Activated naive CD8-positive, alpha-beta T cell treated with anti-CD3 and anti-CD28 coated beads for 36 hours (primary cell): ENCODE measurements at places on chromosomes 6 and 20.

GRCh38 chr6:26211963-26212362 lies 124.7 kb downstream of the HFE start:
- DNase-seq = no peak

GRCh38 chr6:166470029-166470862 lies 87.5 kb upstream of the MPC1 start:
- DNase-seq = no peak

DNA sequence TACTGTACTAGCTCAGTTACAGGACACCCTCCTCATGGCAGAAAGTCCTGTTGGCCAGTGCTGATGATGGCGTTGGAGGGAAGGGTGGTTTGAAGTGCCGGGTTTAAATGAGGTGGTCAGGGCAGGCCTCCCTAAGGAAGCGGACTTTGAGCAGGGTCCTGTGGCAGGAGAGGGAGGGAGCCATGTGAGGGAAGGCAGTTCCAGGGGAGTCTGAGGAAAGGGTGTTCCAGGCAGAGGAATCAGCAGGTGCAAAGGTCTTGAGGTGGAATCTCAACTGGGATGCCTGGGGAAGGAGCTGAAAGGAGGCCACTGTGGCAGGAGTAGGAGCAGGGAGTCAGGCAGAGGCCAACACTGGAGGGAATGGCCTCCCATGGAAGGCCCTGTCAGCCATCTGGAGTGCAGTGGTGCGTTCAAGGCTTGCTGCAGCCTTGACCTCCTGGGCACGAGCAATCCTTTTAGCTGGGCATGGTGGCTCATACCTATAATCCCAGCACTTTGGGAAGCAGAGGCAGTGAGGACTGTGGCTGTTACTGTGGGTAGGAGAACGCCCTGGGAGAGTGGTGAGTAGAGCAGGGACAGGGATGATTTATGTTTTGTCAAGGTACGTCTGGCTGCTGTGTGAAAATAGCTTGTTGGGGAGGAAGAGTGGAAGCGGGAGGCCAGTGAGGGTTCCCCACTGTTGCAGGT lies 26.2 kb downstream of the VSTM2L start:
- no peak for DNase-seq

- DNase-seq = no peak
Measured at GRCh38 chr6:156391061-156391672, 386.0 kb upstream of the ARID1B start.

- no peak for DNase-seq
Measured at GRCh38 chr6:19465256-19465655, 371.9 kb upstream of the ID4 start.

DNA sequence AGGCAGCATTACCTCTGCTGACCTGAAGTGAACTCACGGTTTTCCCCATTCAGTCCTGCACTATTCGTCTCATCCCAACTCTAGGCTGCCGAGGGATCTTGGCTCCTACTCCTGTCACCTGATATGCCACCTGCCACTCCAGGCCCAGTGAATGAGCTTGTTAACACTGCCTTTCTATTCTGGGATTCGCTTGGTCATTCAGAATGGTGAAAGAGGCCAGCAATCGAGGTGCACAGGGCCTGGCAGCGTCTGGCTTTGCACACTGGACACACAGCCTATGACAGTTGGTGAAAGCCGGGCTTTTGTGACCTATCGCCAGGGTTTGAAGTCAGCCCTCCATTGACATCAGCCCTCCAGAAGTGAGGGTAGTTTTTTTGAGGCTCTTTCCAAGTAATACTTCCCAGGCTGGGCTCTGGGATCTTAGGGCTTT lies 59.3 kb upstream of the MYL9 start:
- no peak for DNase-seq

DNA sequence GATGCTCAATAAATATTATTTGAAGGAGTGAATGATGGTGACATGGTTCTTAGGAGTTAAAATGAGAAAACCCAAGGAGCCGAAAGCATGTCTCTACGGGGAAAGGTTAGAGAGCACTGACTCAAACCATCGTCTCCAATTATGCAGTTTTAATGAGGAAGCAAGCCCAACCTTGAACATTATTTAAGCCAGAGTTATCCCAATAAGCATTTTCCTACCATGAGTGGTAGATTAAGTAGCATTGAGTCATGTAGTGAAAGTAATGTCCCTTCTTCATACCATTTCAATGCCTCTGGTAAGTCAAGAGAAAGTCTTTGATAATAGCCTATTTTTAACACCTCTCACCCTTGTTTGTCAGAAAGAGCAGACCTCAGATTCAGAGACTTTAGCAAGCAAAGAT lies 13.5 kb downstream of the TSHZ2 start:
- no peak for DNase-seq

- no peak for DNase-seq
Measured at GRCh38 chr6:145009711-145010110, 724.6 kb downstream of the UTRN start.

GRCh38 chr6:79764747-79765146 lies 133.6 kb downstream of the SH3BGRL2 start:
- no peak for DNase-seq

GRCh38 chr20:58084566-58084965 lies 143.9 kb downstream of the ANKRD60 start:
- no peak for DNase-seq

DNA sequence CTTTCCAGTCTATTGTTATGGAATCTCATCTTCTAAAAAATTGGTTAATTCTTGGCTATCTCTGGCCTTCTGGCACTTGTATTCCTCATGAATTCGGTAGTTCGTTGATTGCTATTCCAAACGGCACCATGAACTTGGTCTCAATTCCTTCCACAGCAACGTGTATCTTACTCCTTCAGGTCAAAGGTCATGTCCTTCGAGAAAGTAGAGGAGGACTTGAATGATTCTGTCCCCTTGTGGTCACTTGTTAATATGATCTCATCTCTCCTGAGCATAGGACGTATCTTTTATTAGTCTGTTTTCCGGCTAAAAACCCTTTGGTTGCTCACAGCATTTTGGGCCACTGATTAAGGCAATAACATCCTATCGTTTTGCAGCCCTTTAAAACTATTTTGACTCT lies 9.4 kb downstream of the TLDC2 start:
- no peak for DNase-seq

DNA sequence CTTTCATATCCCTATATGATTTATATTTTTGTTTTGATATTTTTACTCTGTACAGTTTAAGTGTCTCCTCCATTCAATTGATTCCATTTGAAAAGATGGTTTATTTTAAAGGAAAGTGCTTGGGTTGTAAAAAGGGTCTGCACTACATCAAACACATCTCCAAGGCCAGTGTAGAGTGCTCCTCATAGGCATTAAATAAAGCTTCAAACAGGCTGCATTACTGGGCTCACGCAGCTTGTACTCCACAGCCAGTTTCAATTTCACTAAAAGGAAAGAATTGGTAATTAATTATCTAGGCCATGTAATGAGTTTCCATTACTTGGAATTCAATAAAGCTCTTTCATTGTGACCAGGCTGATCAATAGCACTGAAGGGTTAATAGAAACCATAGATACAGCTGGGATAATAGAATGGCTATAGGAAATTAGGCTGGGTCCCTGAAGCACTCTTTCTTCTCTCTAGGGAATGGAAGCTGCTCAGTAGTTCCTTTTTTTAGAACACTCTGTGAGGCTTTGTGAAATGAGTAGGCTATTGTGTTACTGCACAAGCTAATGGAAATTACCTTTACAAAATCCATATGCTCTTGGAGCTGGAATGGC lies 442.2 kb downstream of the RNF144B start:
- no peak for DNase-seq

GRCh38 chr6:4023240-4023639 lies 55.7 kb downstream of the FAM217A start:
- DNase-seq = no peak

DNA sequence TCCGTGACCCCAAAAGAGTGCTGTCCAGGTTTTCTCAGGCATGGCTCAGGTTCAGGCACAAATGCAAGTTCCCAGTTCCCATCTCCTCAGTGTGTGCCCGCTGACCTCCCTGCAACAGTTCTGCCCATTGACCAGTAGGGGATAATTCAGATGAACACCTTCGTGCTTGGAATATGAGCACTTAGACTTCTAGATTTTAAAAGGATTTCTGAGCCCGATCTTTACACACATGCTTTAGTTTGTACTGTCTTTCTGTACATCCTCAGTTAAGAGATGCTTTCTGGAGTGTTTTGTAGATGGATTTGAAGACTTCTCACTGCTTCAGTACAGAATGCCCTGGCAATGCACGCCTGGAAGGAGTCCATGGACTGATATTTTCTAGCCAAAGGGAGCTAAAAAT lies 239.6 kb upstream of the PLCB4 start:
- no peak for DNase-seq

DNA sequence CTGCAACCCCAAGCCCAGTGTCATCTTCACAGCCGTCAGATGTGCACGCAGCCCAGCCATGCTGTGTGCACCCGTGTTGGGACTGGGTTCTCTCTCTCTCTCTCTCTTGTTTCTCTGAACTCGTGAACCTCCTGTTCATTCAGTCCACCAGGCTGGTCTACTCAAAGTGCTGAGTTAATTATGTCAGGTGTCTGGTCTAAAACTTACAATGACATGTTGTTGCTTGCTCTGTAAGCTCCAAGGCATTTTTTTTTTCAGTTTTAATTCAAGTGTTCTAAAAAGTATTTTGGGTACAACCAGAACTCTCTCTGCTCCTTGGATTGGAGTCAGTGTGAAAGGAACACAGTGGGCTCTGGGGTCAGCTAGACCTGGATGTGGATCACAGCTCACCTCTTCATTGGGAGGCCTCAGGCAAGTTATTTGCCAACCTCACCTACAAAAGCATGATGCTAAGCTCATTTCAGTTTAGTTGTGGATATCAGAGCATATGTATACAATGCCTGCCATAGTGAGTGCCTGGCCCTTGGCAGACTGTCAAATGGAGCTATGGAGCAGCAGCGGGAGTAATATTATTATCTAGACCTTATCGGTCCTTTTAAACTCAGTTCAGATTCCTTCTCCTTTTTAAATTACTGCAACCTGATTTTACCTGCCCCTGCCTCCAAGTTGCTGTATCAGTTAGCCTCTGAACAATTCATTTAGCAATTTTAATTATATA lies 59.5 kb downstream of the PLEKHG1 start:
- DNase-seq = no peak

DNA sequence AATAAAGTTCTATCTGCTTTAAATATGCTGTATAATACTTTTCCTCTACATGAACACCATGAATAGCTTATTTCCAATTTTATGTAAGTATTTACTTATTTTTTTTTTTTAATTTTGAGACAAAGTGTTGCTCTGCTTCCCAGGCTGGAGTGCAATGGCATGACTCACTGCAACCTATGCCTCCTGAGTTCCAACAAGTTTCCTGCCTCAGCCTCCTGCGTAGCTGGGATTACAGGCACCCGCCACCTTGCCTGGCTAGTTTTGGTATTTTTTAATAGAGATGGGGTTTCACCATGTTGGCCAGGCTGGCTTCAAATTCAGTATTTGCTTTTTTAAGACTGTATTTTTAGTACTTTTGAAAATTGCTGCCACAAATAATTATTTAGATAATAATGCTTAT lies 1365.9 kb downstream of the GRIK2 start:
- DNase-seq = no peak
